ENCODE measurements at places on chromosomes 3 and 15.

GRCh38 chr15:25247407-25248038 is 191.3 kb downstream of the UBE3A start:
- DNase-seq: no peak

GRCh38 chr3:17233398-17233800 is 348.6 kb downstream of the PLCL2 start:
- peak; percentile 60 for DNase-seq

DNA sequence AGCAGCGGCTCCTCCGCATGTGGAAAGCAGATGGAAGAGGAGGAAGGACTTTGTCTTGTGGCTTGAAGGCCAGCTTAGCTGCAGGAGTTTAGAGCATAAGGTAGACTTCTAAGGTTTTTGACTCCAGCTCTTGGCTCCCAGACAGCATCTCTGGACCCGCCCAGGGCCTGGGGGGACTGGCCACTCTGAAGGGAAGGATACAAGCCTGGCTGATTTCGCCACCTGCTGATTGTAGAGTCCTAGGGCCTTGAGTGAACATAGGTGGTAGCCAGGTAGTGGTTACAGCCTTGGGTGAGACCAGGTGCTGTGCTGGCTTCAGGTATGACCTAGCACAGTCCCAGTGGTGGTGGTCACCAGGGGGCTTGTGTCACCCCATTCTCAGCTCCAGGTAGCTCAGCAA is 48.4 kb upstream of the RPL35A start:
- no peak for DNase-seq

- DNase-seq: no peak
Observed at GRCh38 chr3:106247902-106248684, 379.3 kb upstream of the CBLB start.

- DNase-seq: no peak
Observed at GRCh38 chr3:116640109-116640508, 69.5 kb upstream of the TUSC7 start.

DNA sequence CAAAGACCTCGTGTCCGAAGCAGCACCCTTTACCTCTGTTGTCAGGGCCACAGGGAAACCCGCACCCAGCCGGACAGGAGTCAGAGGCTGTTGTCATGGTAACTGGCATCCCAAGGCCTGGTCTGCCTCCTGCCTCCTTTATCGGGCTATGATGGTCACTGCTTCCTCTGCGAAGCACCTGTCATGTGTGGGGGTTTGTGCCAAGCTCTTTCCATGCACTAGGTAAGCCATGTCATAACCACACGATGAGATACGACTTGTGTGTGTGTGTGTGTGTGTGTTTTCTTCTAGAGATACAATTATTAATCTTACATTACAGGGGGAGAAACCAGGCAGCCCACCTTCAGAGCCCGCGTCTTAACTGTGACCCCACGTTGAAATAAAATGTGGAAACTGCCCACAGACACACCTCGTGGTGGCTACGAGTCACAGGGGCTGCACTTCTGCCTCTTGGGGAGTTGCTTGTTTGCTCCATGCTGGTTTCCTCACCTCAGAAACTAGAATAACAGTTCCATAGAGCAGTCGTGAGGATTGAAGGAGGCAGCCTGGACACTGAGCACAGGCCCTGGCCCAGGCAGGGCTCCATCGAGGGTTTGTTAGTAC is 18.0 kb downstream of the ZDHHC19 start:
- DNase-seq: no peak

DNA sequence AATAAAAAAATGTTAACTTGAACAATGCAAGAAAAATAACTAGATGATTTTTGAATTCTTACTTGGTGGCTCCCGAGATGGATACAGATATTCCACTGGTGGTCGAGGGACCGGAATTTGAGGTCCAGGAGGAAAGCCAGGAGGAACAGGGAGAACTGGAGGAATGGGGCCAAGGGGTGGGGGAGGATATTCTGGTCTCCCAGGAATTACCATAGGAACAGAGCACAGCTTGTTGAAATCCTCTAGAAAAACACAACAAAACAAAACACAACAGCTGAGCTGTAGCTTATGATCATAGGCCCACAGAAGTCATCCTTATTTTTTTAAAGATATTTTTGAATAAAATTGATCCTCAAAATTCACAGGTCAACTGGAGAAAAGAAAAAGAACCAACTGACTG is 129.4 kb downstream of the FBN1 start:
- DNase-seq: no peak

DNA sequence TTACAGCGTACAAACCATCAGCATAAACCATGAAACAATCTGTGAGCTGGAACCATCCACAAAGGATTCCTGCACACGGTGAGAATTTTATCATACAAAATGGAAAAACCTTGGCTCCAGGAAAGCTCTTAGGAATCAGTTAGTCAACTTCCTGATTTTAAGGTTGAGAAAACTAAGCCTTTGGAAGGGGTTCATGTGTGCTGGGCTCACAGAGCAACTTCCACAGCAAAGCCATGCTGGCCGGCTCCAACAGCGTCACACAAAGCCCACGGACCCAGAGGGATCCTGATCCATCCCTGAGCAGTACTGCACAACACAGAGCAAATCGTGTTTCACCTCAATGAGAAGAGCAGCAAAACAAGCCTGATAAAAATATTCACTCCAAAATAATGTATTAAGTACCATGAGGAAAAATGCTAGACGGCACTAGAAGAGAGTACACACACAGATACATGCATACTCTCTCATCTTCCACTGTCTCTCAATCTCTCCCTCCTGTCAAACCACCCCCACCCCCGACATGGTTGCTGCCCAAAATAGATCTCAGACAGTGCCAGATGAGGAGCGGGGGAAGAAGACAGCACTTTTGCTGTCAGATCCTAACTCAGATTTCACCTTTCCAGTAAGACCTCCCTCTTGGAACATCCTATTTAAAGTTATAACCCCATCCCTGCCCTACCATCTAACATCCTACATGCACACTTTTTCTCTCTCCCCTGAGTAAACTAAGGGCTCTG is 58.6 kb downstream of the MB21D2 start:
- DNase-seq: no peak

DNA sequence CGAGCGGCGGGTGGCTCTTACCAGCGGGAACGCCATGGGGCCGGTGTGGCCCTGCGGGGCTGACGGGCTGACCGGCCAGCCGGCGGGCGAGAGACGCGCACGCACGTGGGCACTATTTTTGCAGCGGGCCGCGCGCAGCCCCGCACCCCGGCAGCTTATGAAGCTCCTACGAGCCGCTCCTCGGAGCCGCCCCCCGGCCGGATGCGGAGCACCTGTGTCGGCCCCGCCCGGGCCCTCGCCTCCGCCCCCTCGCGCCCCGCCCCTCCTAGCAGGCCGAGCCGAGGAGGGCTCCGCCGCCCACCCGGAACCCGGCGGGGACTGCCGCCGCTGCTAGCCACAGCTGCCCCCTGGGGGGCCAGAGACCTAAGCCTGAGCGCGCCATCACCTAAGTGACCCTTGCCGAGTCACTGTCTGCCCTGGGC is 683 bp upstream of the CPEB1 start:
- no peak for DNase-seq

GRCh38 chr15:99632521-99632920 is 66.7 kb downstream of the MEF2A start:
- DNase-seq: no peak

DNA sequence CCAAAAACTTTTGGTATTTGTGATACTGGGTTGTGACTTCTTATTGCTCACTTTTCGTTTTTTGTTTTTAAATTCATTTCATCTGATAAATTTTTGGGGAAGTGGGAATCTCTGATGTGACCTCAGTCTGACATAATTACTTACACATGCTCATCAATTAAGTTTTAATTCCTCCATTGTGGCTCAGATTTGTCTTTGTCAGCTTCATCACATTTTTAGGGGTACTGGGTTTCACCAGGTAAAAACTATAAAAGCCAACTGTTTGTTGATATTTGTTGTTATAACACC is 425.3 kb upstream of the TGFBR2 start:
- DNase-seq: no peak

GRCh38 chr3:195450731-195451229 is 8.0 kb upstream of the ACAP2 start:
- DNase-seq: no peak

GRCh38 chr3:73448041-73448440 is 176.7 kb downstream of the PDZRN3 start:
- no peak for DNase-seq

GRCh38 chr3:73056014-73056844 is 5.2 kb upstream of the EBLN2 start:
- DNase-seq: peak; percentile 59

- no peak for DNase-seq
Observed at GRCh38 chr3:79148786-79149185, 619.0 kb downstream of the ROBO1 start.

DNA sequence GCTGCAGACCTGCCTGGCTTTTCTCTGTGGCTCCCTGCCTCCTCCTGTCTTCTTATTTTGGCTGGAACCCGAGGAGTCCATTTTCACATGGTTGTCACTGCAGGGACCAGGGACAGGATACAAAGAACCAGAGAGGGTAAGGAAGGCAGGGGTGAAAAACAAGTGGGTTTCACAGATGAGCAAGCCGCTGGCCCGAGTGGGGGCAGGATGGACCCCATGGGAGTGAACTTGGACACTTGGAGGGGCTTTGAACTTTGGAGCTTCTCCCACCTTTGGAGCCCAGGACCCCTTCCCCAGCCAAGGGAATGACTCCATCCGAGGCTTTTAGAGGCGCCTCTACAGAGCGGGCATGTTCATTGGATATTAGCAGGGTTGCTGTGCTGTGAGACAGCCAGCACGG is 26.9 kb upstream of the ADCY5 start:
- DNase-seq: no peak

DNA sequence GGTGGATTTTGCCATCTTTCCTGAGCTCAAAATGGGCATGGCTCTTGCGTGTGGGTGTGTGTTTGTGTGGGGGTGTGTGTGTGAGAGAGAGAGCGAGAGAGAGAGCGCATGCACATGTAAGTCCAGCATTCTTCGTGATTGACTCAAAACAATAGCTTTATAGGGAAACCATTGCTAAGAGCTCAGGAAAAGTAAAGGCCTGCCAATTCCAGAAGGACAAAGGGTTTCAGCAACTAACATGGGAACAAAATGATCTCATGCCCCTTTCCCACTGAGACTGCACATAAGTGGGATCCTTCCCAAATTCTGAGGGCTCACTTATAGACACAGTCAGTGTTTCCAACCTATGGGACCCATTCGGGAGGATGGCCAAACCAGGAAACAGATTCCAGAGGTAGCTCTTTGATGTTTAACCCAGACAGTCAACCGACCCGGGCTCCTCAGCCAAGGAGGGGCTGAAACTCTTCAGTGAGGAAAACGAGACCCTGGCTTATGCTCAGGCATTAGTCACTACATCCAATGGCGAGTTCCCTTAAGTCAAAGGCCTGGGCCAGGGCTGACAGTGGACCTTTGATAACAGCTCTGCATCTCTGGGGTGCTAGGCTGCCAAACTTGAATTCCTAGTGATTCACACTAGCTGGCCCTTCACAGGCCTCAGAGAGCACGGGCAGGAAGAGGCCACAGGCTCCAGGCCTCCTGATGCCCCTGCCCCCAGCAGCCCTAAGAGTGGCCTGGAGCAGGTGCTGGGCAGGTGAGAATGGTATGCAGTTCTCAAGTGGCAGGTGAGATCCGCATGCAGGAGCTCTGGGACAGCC is 305.0 kb upstream of the C2CD4B start:
- DNase-seq: peak; percentile 22

DNA sequence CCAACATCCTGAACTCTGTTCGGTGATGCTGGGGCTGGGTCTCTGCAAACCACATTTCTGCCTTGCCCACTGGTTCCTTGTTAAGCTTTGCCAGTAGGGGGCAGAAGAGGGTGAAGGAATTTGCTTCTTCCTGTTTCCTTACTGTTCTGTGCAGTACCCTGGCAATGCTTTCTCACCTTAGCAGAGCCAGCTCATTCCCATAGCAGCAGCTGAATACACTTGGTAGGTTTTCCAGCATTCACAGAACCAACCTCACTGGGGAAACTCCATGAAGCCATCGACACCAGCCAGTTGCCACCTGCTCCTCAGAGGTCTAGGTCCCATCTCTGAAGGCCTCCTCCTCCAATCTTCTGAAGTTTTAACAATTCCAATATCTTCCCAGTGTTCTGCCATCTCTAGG is 308.4 kb downstream of the PDCD6IP start:
- DNase-seq: no peak

DNA sequence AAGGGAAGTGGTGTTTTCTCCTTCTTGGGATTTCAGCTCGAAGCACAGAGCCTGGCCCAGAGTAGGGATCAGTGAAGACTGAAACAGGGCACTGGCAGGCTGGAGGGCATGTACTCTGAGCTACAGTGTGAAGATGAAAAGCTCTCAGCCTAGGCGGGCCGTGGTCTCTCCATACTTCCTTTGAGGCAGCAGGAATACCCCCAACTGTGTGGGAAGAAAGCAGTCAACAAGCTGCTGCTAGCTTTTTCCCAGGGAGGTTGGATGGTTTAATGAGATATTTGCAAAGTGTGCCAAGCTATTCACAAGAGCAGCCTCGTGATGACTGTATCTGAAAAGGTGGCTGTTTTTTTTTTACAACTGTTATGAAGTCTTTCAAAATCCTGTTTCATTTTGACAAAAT is 47.2 kb downstream of the NMNAT3 start:
- no peak for DNase-seq

DNA sequence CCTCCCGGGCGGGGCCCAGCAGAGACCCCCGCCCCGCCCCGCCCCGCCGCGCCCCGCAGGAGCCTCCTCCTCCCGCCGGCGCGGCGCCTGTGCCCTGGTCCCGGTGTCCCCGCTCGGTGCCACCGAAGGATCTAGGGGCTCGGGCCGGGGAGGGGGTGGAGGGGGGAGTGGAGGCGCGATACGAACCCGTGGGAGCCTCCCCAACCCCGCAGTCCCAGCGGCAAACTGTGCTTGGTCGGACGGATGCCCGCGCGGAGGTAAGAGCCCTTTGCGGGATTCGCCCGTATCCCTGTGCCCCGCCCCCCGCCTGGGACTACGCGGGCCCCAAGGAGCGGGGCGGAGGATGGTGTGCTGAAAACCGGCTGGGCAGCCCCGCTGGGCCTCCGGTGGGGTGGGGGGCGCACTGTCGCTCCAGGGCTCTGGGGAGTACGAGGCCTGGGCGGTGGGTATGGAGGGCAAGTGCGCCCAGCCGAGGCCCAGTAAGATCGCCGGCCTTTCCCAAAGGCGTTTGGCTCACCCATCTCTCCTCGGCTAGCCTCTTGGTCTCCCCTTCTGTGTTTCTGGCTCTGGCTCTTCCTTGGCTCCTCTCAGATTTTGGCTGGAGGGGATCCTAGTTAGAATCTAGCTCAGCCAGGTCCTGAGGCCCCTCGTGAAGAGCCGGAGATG is 65.6 kb upstream of the POLG start:
- DNase-seq: no peak

- no peak for DNase-seq
Observed at GRCh38 chr3:192921793-192922192, 4.1 kb upstream of the MB21D2 start.

DNA sequence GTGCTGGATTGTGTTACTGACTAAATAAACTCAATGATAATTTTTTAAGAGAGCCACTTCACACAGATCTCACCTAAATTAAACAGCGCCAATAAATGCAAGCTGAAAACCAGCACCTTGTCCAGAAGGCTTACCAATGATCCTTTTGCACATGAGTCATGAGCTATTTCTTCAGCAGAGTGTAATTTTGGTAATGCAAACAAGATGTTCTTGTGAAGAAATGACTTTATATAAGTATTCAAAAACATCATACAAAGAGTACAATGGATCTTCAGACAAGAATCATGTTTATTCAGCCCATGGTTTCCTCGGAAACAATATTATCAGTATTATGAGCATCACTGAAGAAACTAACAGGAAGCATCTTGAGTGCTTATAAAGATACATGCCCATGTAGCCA is 263.8 kb upstream of the UBE2E2 start:
- no peak for DNase-seq

GRCh38 chr3:153051427-153052095 is 110.5 kb upstream of the RAP2B start:
- no peak for DNase-seq
